Amniotic stem cell (primary cell): ENCODE measurements at places on chromosomes 7 and 10.

DNA sequence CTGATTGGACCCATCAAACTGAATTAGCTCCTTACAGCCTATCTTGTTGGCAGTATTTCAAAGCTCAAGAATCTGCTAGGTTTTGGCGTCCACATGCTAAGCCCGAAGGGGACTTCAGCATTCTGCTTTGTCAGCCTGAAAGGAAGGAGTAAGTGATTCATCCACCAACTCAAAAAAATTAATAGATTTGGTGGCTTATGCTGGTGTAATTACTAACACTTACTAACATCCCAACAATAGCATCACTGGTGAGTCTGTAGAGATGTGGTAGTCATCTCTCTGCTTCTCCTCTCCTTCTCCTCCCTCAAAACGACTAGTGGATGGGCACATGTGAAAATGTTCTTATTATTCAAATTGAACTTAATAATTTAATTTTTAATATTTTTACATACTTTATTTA, 53.8 kb upstream of the EGR2 start:
- DNase-seq: no peak

DNA sequence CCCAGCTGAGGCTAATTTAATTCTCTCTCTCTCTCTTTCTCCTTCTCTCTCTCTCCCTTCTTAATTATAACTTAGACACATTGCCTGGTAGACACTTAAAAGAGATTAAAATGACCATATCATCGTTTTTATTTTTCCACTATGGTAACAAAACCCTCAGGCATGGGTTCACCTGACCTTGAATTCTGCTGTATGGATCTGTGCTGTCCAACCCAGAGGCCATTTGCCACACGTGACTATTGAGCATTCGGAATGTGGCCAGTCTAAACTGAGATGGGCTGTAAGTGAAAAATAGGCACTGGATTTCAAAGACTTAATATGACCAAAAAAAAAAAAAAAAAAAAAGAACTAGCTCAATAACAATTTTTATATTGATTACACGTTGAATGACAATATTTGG, 93.6 kb downstream of the NHLRC2 start:
- no peak for DNase-seq

DNA sequence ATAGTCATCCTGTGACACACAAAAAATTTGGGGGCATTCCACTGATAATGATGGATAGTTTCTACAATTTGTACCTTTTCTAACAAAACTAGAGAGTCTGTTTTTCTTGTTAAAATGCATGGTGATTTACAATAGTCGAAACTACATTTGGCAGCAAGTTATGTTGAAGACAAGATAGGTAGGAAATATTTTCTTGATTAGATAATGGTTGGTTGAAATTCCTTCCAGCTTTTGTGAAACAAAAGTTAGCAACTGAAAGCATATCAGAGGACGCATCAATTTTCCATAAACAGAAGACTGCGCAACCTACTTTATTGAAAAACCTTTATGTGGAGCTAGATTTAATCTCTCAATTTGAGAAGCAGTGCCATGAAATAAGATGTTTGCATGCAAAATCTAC, 155.8 kb upstream of the GLI3 start:
- no peak for DNase-seq

- DNase-seq: no peak
These were observed 210.0 kb upstream of the PPP2R2D start for GRCh38 chr10:131690805-131691239.

DNA sequence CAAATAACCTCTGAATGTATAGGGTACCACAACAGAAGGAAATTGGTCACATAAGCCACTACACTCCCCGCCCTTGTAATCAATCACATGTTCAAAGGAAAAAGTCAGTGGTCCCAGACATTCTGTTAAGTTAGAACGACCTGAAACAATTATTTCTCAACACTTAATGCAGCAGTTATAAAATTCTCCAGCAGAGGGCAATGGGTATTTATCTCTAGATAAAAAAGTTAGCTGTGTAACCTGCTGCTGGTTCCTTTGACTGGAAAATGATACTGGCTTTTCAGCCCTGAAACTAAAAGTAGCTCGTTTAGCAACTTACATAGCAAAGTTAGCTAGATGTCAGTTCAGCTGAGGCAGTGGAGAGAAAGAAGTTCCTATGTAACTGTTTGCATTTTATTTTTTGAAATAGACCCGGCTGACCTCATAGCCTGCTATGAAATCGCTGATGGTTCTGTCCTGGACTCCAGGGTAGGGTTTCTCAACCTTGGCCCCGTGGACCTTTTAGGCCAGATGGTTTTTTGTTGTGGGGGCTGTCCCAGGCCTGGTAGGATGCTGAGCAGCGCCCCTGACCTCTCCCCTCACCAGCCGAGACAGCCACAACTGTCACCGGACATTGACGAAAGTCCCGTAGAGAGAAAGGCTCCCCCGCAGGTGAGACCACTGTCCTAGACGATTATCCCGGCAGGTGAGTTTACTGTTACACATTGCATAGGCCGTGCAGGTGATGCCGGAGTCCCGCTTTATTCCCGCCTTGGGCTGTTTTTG, 40.2 kb upstream of the PROSER2 start:
- DNase-seq: peak; percentile 20

DNA sequence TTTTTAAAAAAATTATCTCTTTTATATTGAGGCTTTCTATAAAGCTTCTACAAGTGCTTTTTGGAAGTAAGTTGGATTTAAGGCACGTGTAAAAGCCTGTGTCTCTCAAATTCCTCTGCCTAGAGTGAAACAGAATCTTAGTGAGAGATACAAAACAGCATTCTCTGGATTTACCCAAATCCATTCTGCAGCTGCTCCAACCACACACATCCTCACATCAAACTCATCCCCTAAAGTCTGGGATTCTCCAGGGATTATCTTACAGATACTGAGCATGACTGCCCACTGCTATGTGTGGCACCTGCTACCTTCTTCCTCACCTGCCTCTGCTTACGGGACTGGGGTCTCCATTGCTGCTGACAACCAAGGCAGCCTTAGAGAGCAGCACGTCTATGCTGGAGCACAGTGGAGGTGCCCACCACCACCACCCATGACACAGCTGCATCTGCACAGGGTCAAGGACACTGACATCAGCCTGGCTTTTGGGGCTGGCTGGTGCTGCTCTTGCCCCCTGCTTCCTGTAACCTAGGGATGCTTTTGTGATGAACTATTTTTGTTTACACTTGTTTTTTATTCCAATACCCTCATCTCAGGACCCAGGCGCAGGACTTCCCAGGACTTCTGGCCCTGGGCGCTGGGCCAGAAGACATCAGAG, 139.2 kb upstream of the NAMPT start:
- no peak for DNase-seq

- no peak for DNase-seq
These were observed 81.9 kb downstream of the GPR141 start for GRCh38 chr7:37765421-37765829.

- DNase-seq: no peak
These were observed 41.1 kb downstream of the C10orf120 start for GRCh38 chr10:122658356-122659049.

DNA sequence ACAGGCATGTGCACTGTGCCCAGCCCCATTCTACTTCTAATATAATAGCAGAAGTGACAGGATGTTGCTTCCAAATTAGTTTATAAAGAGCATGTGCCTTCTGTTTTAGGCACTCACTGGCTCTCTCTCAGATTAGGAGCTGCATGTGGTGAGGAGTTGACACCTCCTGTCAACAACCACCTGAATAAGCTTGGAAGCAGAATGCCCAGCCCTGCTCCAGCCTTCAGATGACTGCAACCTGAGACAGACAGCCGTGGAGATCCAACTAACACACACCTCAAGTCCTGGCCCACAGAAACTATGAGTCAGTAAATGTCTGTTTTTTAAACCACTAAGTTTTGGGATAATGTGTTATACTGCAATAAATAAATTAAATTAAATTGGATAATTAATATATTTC, 54.5 kb downstream of the PARD3 start:
- no peak for DNase-seq

DNA sequence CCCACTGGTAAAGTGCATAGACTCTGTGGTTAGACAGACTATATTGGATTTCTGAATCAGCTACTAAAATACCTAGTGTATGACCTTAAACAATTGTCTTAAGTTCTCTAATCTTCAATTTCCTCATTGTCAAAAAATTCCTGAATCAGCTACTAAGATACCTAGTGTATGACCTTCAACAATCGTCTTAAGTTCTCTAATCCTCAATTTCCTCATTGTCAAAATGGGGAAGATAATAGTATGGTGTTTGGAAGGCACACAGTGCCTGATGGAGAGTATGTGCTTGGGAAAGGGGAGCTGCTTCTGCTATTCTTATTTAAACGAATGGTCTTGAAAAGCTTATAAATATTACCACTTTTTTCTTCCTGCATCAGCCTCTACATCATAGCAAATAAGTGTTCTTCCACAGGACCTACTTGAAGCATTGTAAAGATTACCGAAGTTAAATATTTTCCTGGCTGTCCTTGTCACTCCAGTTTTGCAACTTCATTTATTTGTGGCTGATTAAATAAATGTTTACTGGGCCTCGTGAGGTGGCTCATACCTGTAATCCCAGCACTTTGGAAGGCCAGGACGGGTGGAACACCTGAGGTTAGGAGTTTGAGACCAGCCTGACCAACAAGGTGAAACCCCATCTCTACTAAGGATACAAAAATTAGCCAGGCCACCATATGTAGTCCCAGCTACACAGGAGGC, 64.4 kb upstream of the ITGA8 start:
- DNase-seq: no peak

DNA sequence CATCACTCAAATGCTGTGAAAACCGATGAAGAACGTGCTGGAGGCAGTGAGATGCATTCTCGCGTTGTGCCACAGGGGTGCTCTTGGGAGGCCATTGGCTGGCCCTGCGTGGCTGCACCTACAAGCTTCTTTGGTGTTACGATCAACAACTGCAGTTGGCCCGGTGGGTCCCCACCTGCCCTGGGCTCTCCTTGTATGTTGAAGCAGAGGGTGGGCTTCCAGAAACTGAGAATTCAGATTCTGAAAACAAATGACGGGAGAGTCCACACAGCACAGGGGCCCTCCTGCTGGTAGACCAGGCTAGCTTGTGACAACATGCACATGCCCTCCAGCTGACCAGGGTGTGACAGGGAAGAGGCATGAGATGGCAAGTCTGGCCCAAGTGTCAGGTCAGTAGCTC, 23.7 kb upstream of the DDC start:
- no peak for DNase-seq

DNA sequence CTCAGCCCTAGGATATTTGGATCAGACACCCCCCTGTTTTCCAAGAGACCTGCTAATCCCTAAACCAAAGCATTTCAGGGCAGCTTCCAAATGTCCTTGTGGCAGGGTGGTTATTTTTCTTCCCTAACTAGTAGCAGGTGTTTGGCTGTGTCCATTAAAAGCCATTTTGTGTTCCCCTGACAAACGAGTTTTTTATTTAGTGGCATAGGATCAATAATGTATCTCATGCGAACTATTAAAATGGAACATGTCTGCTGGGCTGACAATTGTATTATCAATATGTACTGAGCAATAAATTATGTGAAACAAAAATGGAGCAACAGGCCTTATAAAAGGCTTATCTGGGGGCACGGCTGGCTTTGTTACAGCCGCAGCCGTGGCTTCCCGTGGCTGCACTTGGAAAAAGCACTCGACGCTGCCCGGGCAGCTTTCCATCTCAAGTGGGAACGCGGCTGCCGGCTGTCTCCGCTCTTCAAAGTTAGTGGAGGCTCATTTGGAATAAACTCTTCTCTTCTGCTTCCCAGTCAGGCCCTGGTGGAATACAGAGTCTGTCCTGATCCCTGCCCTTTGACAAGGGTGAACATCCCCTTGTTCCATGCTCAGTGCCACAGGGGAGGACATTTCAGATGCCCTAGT, 554.3 kb downstream of the TYW1 start:
- no peak for DNase-seq

DNA sequence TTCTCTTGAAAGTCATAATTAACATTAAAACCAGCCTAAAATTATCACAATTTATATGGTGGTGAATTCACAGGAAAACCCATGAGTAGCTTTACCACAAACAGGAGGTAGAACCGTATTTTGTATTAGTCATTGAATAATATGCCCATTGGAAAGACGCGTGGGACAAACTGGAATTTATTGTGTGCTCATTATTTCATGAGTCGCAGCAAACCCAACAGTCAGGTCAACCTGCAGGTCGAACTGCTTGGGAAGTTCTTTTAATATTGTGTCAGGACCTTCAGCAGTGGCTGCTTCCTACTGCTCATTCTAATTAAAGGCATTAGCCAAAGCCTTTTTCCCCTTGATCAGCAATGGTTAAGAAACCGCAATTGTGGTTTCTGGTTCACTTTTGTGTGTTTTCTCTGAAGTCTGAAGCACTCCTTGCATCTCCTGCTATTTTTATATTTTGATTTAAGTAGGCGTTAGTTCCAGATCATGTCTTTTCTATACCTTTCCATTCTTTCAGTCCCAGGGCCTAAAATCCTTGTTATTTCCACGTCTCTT, 100.1 kb downstream of the RAB11FIP2 start:
- DNase-seq: no peak

DNA sequence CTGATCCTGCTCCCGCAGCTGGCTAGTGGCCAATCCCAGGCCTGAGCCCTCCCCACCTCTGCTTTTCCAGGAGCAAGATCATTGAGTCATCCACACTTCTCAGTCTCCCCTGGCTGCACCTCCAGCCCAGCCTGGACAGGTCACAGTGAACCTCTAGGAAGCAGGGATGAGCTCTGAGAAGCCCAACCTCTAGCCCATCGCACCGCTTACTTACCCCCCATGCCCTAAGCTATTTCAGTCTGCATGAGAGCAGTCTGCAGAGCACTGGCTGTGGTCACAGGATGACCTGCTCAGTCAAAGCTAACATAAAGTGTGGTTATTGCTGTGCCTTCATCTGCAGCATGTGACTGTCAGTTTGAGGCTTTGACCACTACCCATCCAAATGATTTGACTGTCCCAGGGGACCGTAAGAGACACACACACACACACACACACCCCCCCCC, 129.2 kb downstream of the SORBS1 start:
- no peak for DNase-seq

DNA sequence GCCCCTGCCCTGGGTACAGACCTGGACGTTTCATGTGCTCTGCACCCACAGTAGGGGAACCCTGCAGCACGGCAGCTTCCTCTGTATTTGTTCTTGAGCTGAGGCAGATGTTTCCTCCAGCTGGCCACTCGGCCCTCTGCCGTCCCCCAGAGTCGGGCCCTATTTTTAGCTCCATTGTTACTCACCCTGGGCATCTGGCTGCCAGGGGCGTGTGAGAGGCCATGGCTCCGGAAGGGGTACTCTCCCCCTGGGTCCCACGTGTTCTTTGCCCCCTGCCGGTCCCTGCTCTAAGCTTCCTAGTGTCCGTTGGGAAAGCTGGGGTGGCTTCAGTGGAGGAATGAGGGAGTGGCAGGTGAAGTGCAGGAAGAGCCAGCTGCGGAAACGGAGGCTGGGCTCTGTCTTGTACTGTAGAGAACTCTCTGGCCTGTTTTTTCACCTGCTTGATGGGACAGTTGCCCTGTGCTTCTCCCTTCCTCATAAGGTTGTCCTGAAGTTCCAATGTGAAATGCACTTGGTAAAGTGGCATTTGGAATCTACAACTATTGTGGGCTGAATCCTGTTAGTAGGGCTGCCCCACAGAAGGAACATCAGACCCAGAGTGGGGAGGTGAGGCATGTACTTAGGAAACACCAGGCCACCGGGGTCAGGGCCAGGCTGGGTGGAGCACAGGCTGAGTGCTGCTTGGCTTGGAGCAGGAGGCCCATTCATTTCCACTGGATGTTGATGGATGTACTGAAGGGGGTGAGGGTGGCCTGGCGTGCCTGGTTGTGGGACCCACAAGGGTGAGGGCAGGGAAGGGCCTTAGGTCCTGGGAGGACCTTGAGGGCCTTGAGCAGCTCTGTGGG, 30.6 kb downstream of the PALD1 start:
- no peak for DNase-seq

GRCh38 chr7:75737856-75738603, 711 bp downstream of the HIP1 start:
- DNase-seq: no peak
